CD4-positive, alpha-beta T cell treated with Interleukin-2 at 100 ng/mL for 4 hours (primary cell): ENCODE measurements at places on chromosomes 11 and 22.
A peak's percentile ranks its signal among the peaks of the same experiment; 100 is the strongest.

GRCh38 chr22:41092847-41093411 lies 537 bp downstream of the EP300 start:
- peak; percentile 22 for DNase-seq

DNA sequence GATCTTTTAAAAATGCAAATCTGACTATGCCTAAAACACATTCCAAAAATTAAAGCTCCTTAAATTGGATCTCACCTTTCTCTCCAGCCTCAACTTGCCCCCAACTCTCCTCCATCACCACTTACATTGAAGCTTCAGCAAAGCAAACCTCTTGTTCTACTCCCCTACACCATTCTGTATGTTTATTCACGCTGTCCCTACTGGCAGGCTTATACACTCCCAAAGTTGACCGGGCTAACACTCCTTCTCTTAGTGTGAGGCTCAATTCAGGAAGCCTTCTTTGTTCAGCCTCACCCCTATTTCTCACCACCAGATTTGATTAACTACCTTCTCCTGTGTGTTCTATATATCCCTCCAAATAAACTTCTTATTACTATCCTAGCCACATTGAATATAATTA lies 1.8 kb upstream of the GDPD4 start:
- no peak for DNase-seq

DNA sequence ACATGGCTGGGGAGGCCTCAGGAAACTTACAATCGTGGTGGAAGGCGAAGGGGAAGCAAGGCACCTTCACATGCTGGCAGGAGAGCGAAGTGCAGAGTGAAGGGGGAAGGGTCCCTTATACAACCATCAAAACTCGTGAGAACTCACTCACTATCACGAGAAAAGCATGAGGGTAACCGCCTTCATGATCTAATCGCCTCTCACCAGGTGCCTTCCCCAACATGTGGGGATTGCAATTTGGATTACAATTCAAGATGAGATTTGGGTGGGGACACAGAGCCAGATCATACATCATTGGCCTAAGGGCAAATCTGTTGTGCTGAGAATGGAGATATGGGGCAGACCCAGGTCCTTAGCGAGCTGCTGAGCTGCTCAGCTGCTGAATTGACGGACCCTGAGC lies 13.1 kb downstream of the C1QTNF6 start:
- DNase-seq: no peak

GRCh38 chr22:17739196-17739975 lies 34.9 kb downstream of the BID start:
- no peak for DNase-seq

- no peak for DNase-seq
Measured at GRCh38 chr11:64244107-64244506, 2.6 kb downstream of the PPP1R14B start.

GRCh38 chr11:14015711-14016110 lies 53.2 kb downstream of the SPON1 start:
- no peak for DNase-seq

DNA sequence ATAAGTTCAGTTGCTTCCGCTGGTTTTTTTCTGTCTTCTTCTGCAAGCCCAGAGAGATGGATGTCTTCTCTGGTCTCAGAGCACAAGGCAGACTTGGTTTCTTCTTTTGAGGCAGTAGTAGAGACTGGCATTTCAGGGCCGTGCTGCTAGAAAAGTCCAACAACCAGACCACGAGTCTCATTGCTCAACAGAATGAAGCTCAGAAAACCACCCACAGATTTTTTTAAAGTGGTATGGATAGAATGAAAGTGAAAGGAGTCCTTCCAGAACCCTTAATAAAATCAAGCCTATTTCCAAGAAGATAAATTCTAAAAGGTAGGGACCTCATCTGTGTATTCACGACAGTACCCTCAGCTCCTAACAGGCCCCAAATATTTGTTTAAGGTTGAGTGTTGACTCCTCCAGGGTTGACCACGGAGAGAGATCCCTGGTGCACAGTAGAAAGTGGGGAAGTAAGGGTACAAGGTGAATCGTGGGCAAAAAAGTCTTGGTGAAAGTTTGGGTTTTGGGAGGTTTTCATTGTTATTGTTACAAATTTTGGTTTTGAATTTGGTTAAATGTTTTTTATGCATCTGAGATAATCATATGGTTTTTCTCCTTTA lies 43.6 kb upstream of the DDX6 start:
- peak; percentile 21 for DNase-seq

- no peak for DNase-seq
Measured at GRCh38 chr11:87359401-87359800, 321.7 kb downstream of the TMEM135 start.

- no peak for DNase-seq
Measured at GRCh38 chr11:115608976-115609375, 104.8 kb upstream of the CADM1 start.

DNA sequence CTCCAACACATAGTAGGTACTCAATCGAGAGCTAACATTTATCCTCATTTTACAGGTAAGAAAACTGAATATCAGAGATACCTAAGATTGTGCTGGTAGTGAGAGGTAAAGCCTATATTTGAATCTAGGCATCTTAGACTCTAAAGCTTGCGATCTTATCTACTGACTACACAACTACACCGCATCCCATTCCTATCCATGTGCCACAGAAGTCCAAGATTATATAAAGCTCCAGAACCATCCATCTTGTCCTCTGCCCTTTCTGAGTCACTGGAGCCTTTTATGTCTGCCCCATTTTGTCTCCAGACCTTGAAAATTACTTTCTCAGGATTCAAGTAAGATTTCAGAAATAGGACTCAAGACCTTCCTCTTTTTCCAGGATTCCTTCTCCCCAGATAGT lies 84.4 kb downstream of the OR5AK2 start:
- no peak for DNase-seq

- DNase-seq: no peak
Measured at GRCh38 chr22:35311551-35311999, 11.9 kb downstream of the TOM1 start.

- DNase-seq: no peak
Measured at GRCh38 chr11:107157146-107157808, 139.0 kb upstream of the GUCY1A2 start.

DNA sequence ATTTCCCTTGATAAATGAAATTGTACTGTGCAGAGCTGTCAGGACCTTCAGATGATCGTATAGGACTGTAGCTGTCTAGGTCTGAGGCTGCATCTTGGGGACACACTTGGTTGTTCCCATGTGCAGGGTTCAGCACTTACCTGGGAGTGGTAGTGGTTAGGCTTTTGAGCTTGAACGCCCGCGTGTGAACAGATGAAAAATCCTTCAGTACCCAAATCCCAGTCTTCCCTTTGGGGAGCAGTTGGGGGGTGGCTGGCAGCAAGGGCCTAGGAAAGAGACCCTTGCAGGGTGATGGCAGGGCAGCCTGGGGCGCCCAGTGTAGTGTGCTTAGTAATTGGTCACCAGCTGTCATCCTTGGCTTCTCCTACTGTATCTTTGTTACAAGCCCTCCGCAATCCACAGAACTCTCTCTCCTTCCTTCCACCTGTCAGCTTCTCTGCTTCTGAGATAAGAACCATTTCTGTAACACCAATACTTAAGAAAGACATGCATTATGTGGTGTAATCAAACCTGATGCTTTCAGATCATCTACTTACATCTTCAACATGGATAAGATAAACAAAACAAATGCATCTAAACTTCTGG lies 64.6 kb downstream of the MORC2 start:
- DNase-seq: no peak

- no peak for DNase-seq
Measured at GRCh38 chr11:83153764-83154163, 3.2 kb upstream of the PCF11 start.

- DNase-seq: no peak
Measured at GRCh38 chr11:19633276-19633675, 79.4 kb upstream of the NAV2 start.

- peak; percentile 78 for DNase-seq
Measured at GRCh38 chr22:28810821-28811491, 10.6 kb upstream of the XBP1 start.

DNA sequence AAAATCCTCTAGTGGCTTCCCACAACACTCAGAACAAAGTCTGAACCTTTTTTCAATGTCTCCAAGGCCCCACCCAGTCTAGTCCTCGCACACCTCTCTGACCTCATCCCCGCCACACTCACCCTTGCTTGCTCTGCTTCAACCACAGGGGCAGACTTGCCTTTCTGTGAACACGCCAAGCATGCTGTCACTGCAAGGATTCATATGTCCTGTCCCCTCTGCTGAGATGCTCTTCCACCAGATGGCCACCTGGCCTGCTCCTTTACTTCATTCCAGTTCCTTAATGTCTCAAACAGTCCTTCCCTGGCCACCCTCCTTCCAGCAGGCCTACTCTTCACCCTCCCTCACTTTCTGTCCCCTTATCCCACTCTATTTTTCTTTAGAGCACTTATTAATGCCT lies 60.6 kb upstream of the ARHGAP20 start:
- DNase-seq: no peak

GRCh38 chr11:106186630-106187029 lies 109.2 kb downstream of the AASDHPPT start:
- DNase-seq: no peak

GRCh38 chr11:128908391-128909246 lies 17.5 kb downstream of the KCNJ5 start:
- no peak for DNase-seq
